ENCODE measurements at places on chromosomes 5 and 9.

GRCh38 chr5:126858441-126858840 is 81.5 kb downstream of the LMNB1 start:
- no peak for DNase-seq

DNA sequence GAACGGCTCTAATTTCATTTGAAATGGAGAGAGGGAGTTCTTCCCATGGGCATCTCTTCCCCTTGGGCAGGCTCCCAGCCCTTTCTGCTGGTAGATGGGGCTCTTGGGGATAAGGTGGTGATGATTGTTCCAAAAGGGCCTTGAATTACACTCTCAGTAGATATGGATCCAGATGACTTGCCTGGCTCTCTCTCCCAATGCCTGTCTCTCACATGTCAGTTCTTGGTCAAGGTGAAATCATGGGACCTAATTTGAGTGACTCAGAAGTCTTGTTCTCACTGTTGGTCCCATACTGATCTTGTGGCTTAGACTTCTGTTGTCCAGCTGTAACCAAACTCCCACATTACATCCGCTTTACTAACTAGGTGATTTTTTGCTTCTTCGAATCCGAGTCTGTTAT is 317.0 kb upstream of the RFX3 start:
- no peak for DNase-seq

- no peak for DNase-seq
Observed at GRCh38 chr5:140546851-140547507, 483 bp upstream of the EIF4EBP3 start.

DNA sequence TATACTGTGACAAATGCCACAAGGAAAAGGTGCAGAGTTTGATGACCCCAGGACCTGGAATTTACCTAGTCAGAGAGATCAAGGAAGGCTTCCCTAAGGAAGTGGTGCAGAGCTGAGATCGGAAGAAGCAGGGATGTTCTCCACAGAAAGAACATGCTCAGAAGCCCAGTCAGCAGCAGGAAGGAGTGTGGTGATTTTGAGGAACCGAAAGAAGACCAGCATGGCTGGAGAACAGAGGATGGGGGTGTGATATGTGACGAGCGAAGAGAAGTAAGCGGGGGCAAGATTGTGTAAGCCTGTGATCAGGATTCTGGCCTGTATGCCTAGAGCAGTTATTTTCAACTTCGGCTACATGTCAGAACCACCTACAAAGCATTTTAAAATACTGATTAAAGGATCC is 18.7 kb upstream of the PIK3R1 start:
- DNase-seq, result no peak

- no peak for DNase-seq
Observed at GRCh38 chr5:54156577-54156976, 153.8 kb downstream of the ARL15 start.

DNA sequence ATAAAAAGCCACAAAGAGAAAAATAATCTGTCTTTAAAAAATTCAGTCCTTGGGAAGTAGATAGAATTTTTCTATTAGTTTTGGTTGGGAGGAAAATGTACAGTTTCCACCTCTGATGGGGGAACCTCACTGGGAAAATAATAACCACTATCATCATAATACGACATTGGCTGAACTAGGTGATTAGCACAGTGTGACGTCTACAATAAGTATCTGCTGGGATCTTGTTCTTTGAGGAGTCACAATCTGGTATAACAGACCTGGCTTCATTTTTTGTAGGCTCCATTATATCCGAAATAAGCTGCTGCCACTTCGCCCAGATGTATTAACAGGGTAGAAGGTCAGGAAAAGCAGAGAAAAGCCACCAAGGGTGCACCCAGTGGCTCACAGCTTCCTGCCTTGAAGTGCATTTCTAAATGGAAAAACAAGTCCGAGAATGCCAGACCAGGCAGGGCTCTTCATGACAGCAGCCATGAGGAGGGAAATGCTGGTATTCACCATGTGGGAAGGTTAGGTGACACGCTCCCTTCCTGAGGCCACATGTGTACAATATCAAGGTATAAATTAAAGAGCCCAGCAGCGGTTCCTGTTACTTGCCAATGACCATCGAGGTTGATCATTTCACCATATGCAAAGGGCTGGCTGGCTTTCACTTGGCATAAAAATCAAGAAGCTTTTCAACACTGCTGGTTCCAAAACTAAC is 152.8 kb downstream of the PRELID2 start:
- DNase-seq, result no peak

DNA sequence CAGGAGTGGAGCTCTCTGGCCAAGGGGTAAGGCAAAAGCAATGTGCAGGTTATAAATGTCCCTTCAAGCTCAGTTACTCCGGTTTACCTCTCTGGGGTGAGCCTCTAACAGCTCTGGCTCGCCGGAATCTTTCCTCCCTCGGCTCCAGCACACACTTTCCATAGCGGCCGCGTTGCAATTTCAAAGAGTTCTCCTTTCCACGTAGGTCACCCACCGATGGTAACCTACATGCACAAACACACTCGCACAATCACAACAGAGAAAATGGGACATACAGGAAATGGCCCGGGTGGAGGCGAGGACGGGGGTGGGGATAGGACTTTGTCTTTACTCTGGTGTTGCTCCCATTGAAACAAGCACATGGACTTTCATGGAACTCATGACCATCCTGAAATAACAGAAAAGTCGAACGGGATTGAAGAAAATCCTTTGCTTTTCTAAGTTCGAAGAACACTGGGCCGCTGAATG is 1.2 kb downstream of the LHFPL2 start:
- DNase-seq, result peak; percentile 36

DNA sequence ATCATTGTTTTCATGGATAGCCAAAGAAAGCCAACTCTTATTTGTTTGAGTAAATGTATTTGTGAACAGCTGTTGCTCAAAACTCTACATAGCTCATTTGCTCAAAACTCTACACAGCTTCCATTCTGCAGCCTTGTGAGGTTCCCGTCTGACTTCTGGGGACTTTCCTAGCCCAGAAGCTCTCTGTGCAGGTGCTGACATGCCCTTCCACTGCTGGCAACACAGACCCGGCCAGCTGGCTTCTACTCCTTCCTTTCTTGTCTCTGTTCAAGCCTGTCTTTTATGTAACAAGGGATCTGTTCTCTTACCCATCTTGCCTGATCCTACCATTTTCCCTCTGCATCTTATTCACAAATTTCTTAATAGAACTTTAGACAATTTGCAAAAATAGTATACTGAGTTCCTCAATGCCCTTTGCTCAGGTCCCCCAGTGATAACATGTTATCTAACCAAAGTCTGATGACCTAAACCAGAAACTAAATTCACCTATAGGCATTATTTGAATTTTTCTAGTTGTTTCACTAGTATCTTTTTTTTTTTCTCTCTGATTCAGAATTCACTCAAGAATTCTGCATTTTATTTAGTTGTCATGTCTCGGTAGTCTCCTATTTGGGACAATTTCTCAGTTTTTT is 556.5 kb upstream of the SEMA6A start:
- no peak for DNase-seq

DNA sequence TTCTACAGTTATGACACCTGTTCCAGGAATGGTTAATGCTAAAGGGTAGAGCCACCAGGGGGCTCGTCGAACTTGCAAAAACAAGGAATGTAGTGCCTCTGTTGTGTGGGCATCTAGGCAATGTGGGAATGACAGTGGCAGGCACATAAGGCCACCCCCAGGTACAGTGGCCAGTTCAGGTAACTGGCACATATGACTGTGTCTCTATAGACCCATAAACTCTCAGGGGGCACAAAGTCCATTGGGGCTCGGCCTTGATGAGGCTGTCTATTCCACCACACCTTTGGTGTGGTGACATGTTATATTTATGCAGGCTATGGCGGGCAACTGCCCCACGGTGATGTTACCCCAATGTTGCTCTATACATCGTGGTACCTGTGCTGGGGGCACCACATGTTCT is 59.6 kb upstream of the FAM120A start:
- DNase-seq, result no peak

DNA sequence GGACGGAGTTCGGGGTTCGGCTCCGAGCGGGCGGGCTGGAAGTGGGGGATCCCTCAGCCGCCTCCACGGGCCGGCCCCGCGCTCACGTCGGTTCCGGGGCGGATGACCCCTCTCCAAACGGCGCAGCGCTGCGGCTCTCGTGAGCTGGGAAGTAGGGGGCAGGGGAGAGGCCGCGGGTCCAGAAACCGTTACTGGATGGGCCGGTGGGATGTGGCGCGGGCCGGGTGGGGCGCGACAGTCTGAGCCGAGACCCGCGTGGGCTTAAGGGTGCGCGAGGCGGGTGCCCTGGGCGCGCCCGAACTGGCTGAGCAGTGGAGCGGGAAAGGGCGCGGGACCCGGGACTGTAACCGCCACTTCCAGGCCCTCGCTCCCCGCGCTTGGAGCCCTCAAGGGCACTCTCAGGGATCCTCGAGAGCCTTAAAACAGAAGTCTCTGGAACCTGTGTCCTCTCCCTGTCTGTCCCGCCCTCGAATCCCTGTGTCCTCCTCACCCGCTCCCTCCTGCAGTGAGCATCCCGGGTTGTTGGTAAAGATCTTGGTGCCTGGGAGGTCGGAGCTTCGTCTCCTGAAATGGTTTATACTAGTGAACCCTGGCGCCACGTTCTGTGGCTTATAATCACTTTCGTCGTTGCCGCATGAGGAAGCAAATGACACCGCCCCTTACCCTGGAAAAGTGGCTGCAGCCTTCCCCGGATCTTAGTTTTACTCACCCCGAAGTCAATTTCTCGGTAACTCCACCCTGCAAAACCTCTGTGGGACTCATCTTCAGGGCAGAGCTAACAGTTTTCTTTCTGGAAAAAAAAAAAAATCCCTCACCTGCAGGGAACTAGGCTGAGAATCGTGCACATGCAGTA is 571 bp upstream of the MARCHF11 start:
- DNase-seq, result no peak

GRCh38 chr5:92525131-92525530 is 1055.9 kb downstream of the NR2F1-AS1 start:
- DNase-seq, result no peak

DNA sequence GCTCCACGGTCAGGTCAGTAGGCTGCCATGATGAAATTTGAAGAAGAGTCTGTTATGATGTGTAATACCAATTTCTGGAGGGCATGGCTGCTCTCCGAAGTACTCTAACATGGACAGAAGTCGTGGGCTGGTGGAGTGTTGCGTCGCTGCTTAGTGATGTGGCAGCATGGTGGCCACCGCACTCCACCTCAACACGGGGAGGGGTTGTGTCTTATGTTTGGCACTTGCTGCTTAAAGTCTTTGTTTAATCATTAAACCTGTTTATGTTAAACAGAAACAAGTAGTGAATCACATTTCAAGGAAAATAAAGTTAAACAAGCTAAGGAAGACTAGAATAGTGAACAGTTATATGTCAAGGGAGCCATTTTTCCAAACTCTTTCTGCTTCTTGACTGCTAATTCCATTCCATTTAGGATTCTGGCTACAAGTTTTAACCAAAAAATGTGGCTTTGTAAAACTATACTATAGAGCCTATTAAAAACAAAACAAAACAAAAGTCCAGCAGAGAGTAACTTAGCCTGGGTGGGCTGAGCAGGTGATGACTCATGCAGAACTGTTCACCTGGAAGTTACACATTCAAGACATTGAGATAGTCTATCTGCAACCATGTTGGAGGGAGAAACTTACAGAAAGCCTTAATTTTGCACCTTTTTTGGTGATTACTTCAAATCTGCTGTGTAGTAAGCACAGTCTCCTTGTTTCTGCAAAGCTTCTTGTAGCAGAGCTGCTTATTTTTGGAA is 9.5 kb downstream of the HABP4 start:
- no peak for DNase-seq

DNA sequence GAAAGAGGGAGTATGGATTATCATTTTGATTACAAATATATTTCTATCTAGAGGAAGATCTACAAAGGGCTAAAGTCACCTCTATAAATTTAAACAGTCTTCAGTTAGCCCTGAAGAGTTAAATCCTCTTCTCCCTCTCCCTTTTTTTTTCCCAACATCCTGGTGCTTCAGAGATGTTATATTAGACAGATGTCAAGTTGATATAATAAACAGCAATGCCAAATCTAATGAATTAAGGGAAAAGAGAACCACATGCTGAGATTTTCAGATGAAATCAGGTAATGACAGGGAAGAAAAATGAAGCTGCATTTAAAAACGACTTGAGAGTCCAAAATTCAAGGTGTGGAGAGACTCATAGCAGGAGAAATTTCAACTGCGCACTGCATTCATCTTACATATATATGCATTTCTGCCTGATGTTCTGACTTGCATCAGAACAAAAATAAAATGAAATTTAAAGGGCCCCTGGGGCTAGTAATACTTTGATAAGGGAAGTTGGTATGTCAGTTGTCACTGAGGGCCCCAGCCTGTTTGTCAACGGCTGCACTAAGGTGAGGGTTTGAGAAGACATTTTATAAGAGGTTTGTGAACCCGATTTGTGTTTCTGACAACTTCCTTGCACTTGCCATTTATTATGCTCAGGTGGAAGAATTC is 338.9 kb upstream of the PANK3 start:
- no peak for DNase-seq

DNA sequence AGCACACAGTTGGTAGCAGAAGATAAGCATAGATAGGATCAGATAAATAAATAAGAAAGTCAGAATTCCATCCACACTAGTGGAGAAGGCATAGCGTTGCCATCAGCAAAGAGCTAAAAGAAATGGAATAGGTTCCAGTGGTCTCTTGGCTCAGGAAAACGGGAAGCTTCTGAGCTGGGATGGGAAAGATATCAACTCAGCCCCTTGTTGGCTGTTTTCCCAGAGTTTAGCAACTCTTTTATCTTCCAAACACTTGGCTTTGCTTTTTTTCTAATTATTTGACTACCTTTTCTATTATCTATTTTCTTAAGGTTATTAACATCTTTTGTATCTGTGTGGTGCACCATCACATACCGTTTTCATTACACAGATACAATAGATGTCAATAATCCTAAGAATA is 445.7 kb upstream of the TRPC7 start:
- DNase-seq, result no peak

DNA sequence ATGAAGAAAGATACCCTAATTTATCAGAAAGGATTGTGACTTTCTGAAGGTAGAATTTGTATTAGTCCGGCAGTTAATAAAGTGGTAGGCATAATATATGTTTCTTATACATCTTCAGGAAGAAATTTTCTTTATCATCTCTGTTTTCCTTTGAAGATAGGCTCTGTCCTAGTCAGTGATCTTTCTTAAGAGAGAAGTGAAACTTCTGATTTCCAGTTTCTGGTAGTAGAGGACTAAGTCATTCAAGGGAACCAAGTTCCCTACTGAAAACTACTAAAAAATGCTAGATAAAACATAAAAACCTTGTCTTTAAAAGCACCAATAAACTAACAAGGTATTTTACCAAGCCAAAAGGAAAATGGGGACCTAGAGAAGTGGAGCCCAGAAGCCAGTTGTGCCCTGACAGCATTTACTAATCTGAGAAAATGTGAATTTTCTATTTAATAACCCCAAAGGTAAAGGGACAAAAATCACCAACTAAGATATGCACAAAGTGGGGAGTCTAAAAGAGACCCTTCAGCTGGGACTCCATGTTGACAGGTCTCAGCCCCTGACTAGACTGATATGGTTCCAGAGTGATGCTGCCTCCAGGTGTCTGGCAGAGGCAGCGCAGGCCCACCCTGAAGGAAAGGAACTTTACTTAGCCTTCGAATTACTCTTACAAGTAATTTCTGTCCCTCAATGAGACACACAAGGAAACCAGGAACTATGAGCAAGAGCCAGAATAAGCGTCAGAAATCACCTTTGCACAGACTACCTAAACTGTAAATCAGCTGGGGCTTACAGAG is 72.7 kb downstream of the FAM78A start:
- DNase-seq, result no peak
